ENCODE measurements at places on chromosomes 1 and 21. TPM values are rescaled to one million over a fixed set of nuclear protein-coding genes. Genes with fewer than 3 reads are reported as not detected.

The FAM163A gene
- not detected for polyA plus RNA-seq

The S100A10 gene
- 1,024 TPM for polyA plus RNA-seq

The ADGRL2 gene
- 12.3 TPM for polyA plus RNA-seq

The GSTM4 gene
- 15.2 TPM for polyA plus RNA-seq

The PLEKHN1 gene
- polyA plus RNA-seq = 1.7 TPM

GRCh38 chr1:205693421-205693991 lies 13.2 kb upstream of the SLC45A3 start:
- no peak overlapping the region for H3K27ac ChIP-seq
- H3K36me3 ChIP-seq = no peaks in the 10 kb centered on the region
- H3K4me1 ChIP-seq = no peaks in the 10 kb centered on the region
- no peak for DNase-seq
- H3K4me3 ChIP-seq = no peak overlapping the region

DNA sequence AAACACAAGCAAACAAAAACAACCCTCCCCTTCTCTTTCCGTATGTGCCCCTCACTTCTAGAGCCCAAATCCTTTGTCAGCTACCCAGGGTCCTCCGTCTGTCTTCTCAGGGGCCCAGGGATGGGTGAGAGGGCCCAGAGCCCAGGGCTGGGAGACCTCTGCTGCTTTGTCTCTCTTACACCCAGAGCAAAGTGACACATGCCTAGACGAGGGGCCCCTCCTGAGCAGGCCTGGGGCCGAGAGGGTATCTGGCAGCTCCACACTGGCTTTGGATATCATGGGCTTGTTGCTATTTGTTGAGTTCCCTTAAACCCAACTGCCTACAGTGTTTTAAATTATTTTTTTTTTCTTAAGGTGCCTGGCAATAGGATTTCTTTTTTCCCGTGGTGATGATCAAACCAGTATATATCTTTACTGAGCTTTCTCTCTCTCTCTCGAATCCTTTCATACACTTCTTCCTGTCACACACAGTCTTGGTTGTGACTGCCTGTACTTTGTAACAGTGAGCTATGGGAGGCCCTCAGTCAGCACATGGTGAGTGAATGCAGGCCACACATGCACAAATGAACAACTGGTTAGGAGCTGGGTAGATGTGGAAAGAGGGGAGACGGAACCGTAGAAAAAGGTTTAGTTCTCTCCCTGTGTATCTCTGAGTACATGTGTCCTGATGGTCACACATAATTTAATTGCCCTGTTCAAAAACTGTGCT lies 14.5 kb downstream of the RASSF5 start:
- no peaks in the 10 kb centered on the region for H3K36me3 ChIP-seq
- no peaks in the 10 kb centered on the region for H3K27me3 ChIP-seq
- DNase-seq = no peak
- no peak overlapping the region for H3K27ac ChIP-seq

- H3K27ac ChIP-seq = no peak overlapping the region
- H3K27me3 ChIP-seq = no peaks in the 10 kb centered on the region
- peak overlapping the region; percentile 77 for H3K4me3 ChIP-seq
- peak; percentile 82 for DNase-seq
- no peaks in the 10 kb centered on the region for H3K4me1 ChIP-seq
Observed at GRCh38 chr1:43565600-43566360, 35.1 kb downstream of the PTPRF start.

GRCh38 chr1:154752273-154753030 lies 117.6 kb downstream of the KCNN3 start:
- peaks cover 33% of the 10 kb centered on the region for H3K4me1 ChIP-seq
- no peaks in the 10 kb centered on the region for H3K27me3 ChIP-seq
- peak overlapping the region; percentile 29 for H3K27ac ChIP-seq
- DNase-seq = no peak

GRCh38 chr1:85612704-85613361 lies 32.3 kb downstream of the CCN1 start:
- no peaks in the 10 kb centered on the region for H3K36me3 ChIP-seq
- peak overlapping the region; percentile 98 for H3K27ac ChIP-seq
- H3K4me3 ChIP-seq = peak overlapping the region; percentile 60
- H3K27me3 ChIP-seq = no peaks in the 10 kb centered on the region

DNA sequence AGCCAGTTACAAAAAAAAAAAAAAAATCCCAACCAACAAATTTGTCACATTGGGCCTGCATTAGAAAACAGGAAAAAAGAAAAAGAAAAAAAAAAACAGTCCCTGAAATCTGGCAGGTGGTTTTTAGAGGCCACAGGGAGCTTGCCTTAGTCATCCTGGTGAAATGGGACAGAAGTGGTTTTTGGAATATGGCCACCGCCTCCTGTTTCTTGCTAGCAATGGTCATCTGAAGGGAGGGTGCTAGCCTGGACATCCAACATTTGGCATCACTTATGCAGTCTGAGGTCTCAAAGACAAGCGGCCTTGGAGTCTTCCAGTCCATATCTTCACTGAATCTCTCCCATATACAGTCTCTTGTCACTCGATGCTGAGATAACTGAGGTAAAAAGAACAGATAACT lies 20.1 kb upstream of the NKAIN1 start:
- no peaks in the 10 kb centered on the region for H3K4me1 ChIP-seq
- no peaks in the 10 kb centered on the region for H3K27me3 ChIP-seq
- H3K36me3 ChIP-seq = peaks cover 31% of the 10 kb centered on the region
- H3K4me3 ChIP-seq = no peak overlapping the region

- no peak overlapping the region for H3K4me3 ChIP-seq
- H3K27me3 ChIP-seq = no peaks in the 10 kb centered on the region
- no peak overlapping the region for H3K27ac ChIP-seq
- DNase-seq = no peak
Observed at GRCh38 chr21:25555492-25555891, 51.8 kb downstream of the MRPL39 start.

DNA sequence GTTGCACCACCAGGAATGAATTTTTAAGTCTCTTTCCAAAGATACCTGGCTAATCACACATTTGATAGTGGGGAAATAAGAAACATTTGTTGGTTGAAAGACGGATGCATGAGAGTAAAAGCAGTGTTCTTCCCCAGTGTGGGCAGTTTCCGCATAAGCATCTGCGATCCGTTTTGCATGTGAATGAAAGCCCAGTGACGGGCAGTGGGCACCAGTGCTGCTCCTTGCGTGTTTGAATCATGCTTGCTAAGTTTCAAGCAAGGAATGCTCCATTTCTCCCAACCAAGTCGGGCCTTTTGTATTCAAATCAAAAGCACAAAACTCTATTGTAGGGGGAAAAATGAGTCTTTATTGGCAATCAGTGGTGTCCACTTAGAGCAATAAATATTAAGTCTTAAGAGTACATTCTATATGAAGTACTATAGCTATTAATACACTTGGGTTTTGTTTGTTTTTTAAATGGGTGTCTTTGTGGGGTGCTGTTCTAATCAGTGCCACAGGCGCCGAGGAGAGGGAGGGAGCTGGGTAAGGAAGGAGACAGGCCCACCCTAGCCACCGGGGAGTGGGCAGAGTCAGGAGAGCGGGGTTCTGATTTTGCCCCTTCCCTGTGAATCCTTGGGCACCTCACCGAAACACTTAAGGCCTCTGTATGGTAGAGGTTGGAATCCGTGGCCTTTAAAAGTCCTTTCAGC lies 750 bp upstream of the PTGFRN start:
- no peaks in the 10 kb centered on the region for H3K27me3 ChIP-seq
- no peak for DNase-seq
- H3K4me1 ChIP-seq = no peaks in the 10 kb centered on the region
- peak overlapping the region; percentile 79 for H3K4me3 ChIP-seq
- H3K27ac ChIP-seq = no peak overlapping the region

GRCh38 chr1:57788313-57788712 lies 364.5 kb upstream of the DAB1 start:
- DNase-seq = no peak
- no peaks in the 10 kb centered on the region for H3K4me1 ChIP-seq
- no peak overlapping the region for H3K27ac ChIP-seq

- no peak overlapping the region for H3K4me3 ChIP-seq
- H3K36me3 ChIP-seq = no peaks in the 10 kb centered on the region
- H3K27me3 ChIP-seq = no peaks in the 10 kb centered on the region
- H3K4me1 ChIP-seq = no peaks in the 10 kb centered on the region
Observed at GRCh38 chr1:69185378-69185777, 382.3 kb upstream of the LRRC7 start.

DNA sequence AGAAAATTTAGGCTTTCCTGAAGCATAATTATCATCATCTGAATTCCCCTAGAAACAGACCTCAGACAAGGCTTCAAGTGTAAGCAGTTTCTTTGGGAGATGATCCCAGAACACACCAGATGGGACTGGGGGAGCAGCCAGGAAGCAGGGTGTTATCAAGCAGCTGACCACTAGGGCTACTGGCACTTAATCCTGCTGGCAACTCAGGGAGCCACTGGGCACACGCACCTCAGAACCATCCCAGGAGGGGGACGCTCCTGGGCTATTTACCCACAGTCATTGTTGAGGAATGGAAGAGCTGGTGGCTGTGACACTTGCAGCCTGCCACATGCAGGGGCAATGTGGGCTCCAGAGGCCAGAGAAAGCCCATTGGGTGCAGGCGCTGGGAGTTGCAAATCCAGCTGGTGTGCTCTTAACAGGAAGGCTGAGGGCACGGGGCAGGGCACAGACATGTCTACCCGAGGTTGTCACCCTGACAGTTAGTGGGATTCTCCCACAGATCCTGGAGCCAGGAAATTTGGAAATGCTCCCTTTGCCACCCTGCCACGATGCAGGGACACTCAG lies 15.1 kb upstream of the IL22RA1 start:
- DNase-seq = peak; percentile 47
- H3K4me1 ChIP-seq = no peaks in the 10 kb centered on the region
- H3K36me3 ChIP-seq = no peaks in the 10 kb centered on the region

GRCh38 chr1:221555689-221556433 lies 186.0 kb downstream of the DUSP10 start:
- DNase-seq = no peak
- H3K27ac ChIP-seq = no peak overlapping the region
- no peak overlapping the region for H3K4me3 ChIP-seq
- no peaks in the 10 kb centered on the region for H3K27me3 ChIP-seq

GRCh38 chr1:89757532-89757931 lies 63.3 kb upstream of the LRRC8D start:
- no peak overlapping the region for H3K4me3 ChIP-seq
- H3K4me1 ChIP-seq = peaks cover 27% of the 10 kb centered on the region
- no peaks in the 10 kb centered on the region for H3K36me3 ChIP-seq
- H3K27me3 ChIP-seq = no peaks in the 10 kb centered on the region
- no peak for DNase-seq

DNA sequence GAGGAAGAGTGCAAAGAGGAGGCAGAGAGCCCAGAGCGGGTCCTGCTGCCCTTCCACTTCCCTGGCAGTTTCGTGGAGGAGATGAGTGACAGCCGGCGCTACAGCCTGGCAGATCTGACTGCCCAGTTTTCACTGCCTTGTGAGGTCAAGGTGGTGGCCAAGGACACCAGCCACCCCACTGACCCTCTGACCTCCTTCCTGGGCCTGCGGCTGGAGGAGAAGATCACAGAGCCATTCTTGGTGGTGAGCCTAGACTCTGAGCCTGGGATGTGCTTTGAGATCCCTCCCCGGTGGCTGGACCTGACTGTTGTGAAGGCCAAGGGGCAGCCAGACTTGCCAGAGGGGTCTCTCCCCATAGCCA lies 10.2 kb downstream of the THEMIS2 start:
- no peak overlapping the region for H3K27ac ChIP-seq
- no peaks in the 10 kb centered on the region for H3K4me1 ChIP-seq
- H3K36me3 ChIP-seq = no peaks in the 10 kb centered on the region
- no peaks in the 10 kb centered on the region for H3K27me3 ChIP-seq
- no peak for DNase-seq
- H3K4me3 ChIP-seq = no peak overlapping the region

DNA sequence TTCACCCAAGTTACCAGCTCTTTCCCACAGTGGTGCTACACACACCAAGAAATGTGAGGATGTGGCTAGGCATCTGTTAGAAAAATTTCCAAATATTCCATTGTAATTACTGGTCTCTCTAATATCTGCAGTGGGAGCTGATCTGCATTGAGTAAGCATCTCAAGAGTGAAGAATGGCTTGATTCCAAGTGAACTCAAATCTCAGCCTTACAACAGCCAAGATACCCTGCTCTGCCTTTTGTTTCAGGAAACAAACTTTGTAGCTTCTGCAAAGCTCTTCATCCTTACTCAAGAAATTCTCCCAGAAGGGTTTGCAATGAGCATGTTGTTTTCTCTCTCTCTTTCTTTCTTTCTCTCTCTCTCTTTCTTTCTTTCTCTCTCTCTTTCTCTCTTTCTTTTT lies 181.1 kb downstream of the FCRL5 start:
- no peaks in the 10 kb centered on the region for H3K36me3 ChIP-seq
- H3K4me1 ChIP-seq = peaks cover 5% of the 10 kb centered on the region
- no peak overlapping the region for H3K27ac ChIP-seq
- peak; percentile 19 for DNase-seq
- H3K4me3 ChIP-seq = no peak overlapping the region

DNA sequence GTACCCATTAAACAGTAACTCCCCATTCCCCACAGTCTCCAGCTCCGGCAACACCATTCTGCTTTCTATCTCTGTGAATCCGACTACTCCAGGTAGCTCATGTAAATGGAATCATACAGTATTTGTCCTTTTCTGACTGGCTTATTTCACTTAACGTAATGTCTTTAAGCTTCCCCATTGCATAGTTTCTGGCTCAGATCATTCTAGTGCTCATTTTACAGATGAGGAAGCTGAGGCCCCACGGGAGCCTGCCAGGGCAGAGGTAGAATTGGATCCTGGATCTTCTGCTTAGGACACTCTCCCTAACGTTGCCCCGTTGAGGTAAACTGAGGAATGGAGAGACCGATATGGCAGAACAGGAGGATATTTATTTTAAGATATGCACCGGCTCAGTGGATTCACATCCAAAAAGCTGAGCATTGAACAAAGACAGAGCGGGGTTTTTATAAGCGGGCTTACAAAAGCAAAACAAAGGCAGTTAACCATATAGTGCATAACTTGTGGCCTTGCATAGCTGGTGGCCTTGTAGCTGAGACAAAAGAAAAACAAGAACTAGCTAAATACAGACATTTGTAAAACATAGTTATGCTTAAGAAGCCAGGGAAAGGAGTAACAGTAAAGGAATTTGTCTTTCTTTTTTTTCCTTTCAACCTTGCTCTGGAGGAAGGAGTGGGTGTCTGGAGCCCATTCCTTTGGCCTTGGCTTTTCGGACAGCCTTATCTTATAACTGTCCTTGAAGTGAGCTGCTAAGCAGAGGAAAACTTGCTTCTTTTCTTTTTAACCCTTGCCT lies 15.3 kb upstream of the KLHDC8A start:
- H3K4me1 ChIP-seq = peaks cover 53% of the 10 kb centered on the region
- H3K36me3 ChIP-seq = no peaks in the 10 kb centered on the region
- H3K4me3 ChIP-seq = peak overlapping the region; percentile 39
- no peaks in the 10 kb centered on the region for H3K27me3 ChIP-seq

DNA sequence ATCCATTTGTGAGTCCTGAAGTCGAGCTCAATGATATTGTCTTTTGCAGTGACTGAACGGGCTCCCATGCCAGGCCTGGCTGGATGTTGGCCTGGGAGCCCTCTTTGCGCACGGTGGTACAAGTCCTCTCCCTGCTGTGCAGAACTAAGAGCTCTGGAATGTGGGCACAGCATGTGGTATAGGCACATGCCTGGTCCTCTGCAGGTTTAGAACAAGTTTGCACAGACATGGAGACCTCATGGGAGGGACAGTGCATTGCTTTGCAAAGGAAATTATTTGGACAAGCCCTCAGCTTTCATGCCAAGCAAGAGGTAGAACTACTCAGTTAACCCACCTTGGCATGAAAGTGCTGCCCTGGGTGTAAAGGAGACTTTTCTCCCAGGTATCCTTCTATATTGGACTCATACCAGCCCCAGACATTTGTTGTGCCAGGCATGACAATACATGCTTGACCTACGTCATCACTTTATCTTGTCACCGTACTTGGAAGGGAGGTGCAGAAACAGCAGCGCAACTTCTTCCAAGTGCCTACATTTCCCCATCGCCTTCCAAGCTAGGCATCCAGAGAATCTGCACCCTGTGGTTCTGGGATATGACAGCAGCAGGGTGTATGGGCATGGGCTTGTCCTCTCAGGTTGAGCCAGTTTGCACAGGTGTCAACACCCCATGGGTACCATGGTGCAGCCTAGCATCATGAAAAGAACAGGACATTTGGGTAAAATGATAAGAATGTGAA lies 37.6 kb upstream of the MRPS6 start:
- no peak overlapping the region for H3K4me3 ChIP-seq
- H3K27me3 ChIP-seq = no peaks in the 10 kb centered on the region
- no peaks in the 10 kb centered on the region for H3K36me3 ChIP-seq
